Testis (tissue), 5 donors: ENCODE measurements at places on chromosomes 16 and 17. TPM values are rescaled to one million over a fixed set of nuclear protein-coding genes. Genes with fewer than 3 reads are reported as not detected.

- DNase-seq, result peak; percentile 76
Measured at GRCh38 chr16:30092373-30093010, 768 bp upstream of the TBX6 start.

GRCh38 chr16:58882292-58882691 is 148.2 kb upstream of the GOT2 start:
- no peak for DNase-seq

GRCh38 chr16:73143576-73144422 is 95.9 kb upstream of the ZFHX3 start:
- DNase-seq, result no peak

DNA sequence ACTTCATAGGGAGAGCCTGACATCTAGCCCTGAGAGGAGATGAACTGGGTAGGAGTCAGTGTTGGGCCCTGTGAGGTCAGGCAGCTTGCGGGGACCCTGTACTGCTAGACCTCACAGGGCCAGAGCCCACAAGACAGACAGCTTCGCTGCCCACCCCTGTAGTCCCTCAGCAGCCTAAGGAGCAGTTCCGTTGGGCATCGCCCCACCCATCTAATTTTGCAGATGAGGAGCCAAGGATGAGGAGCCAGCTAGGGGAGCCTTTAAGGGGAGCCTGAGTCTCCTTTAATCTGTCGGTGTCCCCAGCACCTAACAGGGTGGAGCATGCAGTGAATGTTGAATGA is 755 bp upstream of the TUFM start:
- DNase-seq, result peak; percentile 25

GRCh38 chr17:82158825-82159224 is 53.8 kb downstream of the CCDC57 start:
- DNase-seq, result no peak

GRCh38 chr16:13702614-13703013 is 217.3 kb upstream of the ERCC4 start:
- DNase-seq, result no peak

DNA sequence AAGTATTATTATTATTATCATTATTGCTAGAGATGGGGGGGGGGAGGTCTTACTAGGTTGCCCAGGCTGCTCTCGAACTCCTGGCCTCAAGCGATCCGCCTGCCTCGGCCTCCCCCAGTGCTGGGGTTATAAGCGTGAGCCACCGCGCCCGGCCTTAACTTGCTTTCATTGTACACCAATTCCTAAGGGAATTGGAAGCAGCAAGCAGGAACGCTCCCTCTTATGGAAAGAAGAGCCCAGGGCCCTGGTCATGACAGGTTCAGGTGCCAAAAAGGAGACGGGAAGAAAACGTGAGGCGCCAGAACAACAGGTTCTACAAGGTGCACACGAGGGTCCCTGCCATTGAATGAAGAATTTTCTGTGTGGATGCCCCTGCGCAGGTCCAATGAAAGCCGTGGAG is 540 bp upstream of the RPL38 start:
- DNase-seq, result no peak

DNA sequence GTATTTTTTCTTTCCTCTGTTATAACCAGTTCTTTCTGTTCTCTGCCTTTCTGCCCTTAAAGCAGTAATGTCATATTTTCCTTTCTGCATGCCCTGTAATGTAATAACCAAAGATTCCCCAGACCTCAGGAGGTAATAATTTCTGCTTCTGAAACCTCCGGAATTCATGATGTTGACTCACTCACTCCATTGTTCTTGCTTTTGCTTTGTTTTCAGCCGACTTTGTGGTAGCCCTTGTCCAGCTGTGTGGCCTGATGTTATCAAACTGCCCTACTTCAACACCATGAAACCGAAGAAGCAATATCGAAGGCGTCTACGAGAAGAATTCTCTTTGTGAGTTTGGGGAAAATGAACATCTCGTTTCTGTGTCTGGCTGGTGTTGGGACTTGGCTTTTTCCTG is 55.9 kb downstream of the CDK12 start:
- DNase-seq, result no peak

DNA sequence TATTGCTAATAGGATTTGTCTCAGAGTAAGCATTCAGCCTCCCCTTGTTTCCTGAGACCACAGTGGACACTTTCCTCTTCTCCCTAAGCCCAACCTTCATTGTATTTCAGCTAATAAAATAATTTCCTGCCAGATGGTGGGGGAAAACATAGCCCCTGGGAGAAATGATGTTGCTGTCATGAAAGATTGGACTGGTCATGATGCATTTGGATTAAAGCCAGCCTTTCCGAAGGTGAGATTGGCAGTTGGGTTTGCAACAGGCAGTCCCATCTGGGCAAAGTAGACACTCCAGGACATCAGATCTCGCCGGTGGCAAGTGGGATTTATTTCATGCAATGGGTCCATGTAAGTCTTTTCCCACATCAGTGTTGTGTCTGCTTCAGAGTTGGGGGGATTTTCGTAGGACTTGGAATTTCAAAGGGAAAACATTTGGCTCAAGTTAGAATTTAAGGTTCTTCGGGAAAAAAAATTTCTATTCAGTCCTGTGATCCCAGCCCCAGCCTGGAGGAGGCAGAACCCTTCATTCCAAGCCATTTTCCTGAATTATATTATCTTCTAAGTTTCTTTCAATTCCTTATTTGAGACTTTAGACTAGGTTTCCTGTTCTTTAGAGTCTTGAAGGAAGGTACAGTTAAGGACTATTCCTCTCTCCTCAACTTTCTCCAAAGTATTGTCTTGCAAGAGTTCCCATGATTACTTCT is 391.7 kb downstream of the XYLT1 start:
- DNase-seq, result no peak

DNA sequence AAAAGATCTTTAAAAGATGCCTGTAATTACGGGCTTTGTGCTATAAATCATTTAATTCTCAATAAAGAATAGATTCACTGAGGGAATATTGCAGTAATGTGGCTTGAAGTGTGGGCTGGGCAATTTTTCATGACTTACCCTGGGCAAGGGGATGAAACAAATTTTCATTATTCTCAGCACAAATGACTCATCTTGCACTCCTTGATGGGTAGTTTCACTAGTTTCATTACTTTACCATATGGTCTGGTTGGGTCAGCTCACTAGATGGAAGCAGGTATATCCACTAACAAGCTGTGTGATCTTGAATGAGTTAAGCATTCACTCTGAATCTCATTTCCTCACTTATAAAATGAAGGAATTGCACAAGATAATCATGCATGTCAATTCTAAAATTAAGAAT is 234.3 kb downstream of the ABCC12 start:
- DNase-seq, result no peak

DNA sequence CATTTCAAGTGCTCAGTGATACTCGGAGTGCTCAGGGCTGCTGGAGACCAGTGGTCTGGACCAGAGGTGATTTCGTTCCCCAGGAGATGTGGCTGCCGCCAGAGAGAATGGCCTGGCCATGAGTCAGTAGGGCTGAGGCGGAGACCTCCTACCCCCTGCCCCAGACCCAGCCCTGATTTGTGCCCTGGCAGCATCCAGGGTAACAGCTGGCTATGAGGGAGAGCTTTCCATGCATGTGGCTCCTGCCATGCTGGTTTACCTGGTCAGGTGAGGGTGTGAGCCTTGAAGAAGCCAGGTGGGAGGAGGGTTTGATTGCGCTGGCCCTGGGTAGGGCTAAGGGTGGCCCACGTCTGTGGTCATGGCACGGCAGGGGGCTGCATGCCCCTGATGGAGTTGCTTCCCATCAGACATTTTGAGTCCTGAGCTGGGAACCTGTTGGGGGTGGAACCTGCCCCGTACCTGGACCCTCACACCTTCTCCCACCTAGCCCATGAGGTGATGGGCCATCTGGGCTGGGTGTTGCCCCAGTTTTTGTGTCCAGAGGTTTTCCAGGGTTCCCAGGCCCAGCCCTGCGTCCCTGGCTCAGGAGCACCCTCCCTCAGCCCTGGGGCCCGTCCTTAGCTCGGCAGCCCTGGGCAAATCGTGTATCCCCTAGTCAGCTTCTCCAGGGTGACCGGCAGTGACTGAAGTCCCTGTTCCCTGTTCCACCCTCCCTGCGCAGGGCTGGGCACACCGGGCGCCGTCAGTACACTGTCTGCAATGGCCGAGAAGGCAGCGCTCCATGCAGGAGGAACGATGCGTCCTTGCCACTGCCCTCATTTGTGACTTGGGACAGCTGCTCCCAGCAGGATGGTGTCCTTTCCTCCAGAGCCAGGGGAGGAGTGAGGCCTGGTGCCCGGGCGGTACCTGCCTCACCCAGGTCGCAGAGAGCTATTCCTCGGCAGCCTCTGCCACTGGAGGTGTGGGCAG is 9.0 kb upstream of the CSNK1D start:
- DNase-seq, result no peak

DNA sequence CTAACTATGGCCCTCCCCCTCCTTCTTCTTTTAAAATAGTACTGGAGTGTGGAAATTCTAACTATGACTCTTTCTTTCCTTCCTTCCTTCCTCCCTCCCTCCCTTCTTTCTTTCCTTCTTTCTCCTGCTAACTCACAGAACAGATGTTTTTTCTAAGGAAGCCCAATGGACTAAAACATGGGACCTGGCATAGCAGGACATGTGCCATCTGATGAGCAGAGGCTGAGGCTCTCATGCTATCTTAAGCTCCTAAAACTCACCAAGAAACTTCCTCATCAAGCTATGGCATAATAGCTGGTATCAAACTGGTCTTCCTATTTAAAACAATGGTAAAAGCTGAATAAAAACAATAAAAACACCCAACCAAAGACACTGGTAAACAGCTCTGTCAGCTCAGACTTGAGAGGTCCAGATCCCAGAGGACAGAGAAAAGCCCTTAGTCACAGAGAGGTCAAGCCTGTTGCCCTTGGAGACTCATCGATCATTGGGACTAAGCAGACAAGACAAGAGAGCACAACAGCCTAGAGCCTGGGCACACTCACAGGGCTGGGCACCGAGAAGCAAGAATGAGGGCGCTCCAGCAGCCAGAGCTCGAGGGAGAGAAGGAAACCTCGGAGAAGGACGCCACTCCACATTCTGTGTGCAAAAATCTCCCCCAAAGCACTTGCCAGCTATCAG is 27.6 kb downstream of the SLC38A10 start:
- no peak for DNase-seq

- no peak for DNase-seq
Measured at GRCh38 chr16:70686376-70687101, 686 bp upstream of the MTSS2 start.

- DNase-seq, result no peak
Measured at GRCh38 chr16:65384441-65384840, 262.6 kb upstream of the CDH11 start.

DNA sequence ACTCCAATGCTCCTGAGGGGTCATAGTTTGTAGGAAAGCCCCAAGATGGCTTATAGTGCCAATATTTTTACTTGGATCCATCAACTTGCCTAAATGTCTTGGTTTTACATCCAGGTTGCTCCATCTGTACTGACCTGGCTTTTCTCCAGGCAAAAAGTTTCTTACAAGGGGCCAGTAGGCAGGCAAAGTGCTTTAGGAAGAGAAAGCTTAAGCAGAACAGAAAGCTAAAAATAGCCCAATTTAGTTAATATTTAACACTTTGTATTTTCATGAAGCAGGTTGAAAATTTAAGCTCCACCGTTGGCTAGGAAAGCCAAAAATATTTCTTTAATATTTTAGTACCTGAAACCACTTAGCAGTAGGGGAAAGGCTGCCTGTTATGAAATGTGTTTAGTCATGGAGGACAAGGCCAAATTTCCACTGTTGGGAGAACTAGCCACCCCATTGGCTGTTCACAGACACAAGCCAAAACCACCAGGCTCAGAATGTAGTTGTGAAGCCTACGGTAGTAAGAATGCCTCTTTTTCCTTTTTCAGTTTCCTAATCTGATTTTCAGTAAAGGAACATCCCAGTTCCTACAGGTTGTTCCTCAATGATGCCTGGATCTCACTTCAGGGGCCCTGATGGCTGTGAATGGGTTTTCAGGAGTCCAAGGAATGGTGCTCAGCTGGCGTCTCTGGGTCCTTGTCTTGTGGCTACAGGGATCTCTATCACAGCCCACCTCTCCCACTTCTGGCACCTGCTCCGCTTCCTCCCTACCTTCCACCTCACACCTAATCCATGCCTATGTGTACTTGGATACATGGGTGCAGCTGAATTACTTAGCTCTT is 324.8 kb downstream of the PMP22 start:
- no peak for DNase-seq

DNA sequence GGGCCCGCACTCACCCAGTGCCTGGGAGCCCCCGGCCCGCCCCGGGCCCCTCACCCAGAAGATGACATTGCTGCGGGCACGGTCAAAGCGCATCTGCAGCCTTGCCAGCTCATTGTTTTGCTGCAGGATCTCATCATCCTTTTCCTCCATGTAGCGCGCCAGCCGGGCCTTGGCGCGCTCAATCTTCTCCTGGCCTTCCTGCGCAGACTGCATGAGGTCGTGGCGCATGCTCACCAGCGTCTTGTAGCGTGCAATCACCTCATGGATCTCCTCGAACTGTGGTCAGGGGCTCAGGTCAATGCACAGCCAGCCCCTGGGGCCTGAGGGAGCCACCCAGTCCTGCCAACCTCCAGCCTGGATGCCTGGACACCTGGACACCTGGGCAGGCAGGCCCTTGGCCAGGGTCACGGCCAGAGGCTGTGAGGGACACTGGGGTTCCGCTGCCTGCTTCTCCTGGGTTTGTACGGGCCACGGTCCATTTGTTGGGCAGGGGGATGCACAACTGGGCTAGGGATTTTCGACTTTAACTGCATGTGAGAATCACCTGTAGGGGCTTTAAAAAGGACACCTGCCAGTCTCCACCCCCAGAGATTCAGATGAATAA is 9.2 kb downstream of the CCDC42 start:
- no peak for DNase-seq

DNA sequence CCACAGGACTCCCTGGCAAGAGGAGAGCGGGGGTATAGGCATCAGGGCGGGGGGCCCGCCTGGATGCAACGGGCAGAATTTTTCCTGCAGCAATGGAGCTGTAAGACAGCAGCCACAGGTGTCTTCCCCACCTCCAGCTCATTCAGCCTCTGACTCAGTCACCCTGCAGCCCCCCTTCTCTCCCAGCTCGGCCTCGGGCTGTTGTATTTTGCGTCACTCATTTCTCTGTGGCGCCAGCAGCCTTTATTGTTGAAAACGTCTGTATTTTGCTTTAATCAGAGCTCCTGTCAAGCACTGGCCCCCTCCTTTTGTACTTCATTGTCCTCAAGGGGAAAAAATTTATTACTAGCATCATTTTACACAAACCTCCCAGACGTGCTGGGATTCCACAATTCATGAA is 117.7 kb downstream of the WSCD1 start:
- no peak for DNase-seq

- DNase-seq, result no peak
Measured at GRCh38 chr17:17491546-17491988, 4.6 kb downstream of the RASD1 start.

- no peak for DNase-seq
Measured at GRCh38 chr17:17295141-17295540, 8.0 kb upstream of the NT5M start.

- no peak for DNase-seq
Measured at GRCh38 chr17:41352597-41353366, 2.2 kb upstream of the KRT33A start.

CCL1 gene
- polyA plus RNA-seq, result not detected

SLC16A11 gene
- 3.0 TPM for polyA plus RNA-seq

CLEC19A gene
- polyA plus RNA-seq, result not detected

MAPT gene
- polyA plus RNA-seq, result 100 TPM

TEKT1 gene
- 61.3 TPM for polyA plus RNA-seq

AARS1 gene
- polyA plus RNA-seq, result 56.8 TPM

CCDC47 gene
- 52.4 TPM for polyA plus RNA-seq

CNTNAP4 gene
- 1.5 TPM for polyA plus RNA-seq

EVPLL gene
- 2.5 TPM for polyA plus RNA-seq

CALB2 gene
- polyA plus RNA-seq, result 53.2 TPM

TNP2 gene
- 38.4 TPM for polyA plus RNA-seq

ATP6V0C gene
- 182 TPM for polyA plus RNA-seq
